ENCODE measurements at places on chromosomes 6 and 20. TPM values are rescaled to one million over a fixed set of nuclear protein-coding genes. Genes with fewer than 3 reads are reported as not detected.

The MAS1 gene
- total RNA-seq: 0.20 TPM

The UBE2V1 gene
- total RNA-seq: 43.2 TPM

The PGBD1 gene
- total RNA-seq: 4.9 TPM

The SERPINB6 gene
- 67.5 TPM for total RNA-seq

Measured in smooth muscle cell of the pulmonary artery (primary cell).